ENCODE measurements at places on chromosomes 4 and X. TPM values are rescaled to one million over a fixed set of nuclear protein-coding genes. Genes with fewer than 3 reads are reported as not detected.

Gene SMIM31
- 30.6 TPM for total RNA-seq

GRCh38 chr4:39278476-39278875, 87.7 kb downstream of the RFC1 start:
- DNase-seq, result no peak

- DNase-seq, result no peak
These were observed 32.9 kb upstream of the PRPS2 start for GRCh38 chrX:12758291-12758690.

DNA sequence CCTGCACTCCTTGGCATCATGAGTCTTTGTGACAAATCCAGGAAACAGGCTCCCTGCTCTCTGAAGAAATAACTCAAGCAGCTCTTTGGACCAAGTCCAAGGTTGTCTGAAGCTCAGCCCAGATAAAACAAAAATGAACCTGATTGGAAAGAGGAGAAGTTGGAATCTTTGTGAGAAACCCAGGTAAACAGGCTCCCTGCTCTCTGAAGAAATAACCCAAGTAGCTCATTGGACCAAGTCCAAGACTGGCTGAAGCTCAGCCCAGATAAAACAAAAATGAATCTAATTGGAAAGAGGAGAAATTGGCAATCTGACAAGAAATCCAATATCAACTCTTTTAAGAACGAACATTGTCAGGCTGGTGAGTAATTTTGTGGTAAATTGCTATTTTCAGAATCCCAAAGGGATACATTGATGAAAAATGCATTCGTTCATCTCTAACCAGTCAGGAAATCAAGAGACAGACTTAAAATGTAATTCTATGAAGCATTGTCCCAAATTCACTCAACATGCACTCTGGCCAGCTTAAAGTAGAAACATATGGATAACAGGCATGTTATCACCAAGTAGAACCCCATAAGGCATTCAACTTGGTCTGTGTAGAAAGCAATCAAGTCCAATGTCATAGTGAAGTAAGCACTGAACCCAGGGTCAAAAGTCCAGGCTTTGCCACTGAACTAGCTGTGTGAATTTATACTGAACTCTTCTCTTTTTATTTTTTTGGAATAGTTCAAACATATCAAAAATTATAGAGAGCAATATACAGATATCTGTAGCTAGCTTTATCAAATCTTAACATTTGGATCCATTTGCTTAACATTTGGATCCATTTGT, 16.8 kb upstream of the NFXL1 start:
- no peak for DNase-seq
